ENCODE measurements at places on chromosomes 6 and 20.

DNA sequence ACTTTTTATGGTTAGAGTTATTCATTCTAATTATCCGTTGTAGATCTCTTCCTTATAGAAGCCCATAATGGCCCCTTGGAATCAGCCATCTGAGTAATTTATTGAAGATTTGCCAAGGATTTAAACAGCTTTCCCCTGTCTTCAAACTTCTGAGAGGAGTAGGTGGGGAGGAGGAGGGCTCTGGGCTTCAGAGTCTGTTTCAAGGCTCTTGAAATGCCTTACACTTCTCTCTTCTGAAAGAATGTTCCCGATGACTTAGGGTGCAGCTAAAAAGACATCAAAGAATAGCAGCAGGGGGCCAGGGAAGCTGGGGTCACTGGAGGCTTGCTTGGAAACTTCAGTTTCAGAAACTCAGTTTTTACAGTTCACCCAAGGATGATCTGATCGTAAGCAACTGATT, 165.3 kb downstream of the ZDHHC14 start:
- no peak for DNase-seq

DNA sequence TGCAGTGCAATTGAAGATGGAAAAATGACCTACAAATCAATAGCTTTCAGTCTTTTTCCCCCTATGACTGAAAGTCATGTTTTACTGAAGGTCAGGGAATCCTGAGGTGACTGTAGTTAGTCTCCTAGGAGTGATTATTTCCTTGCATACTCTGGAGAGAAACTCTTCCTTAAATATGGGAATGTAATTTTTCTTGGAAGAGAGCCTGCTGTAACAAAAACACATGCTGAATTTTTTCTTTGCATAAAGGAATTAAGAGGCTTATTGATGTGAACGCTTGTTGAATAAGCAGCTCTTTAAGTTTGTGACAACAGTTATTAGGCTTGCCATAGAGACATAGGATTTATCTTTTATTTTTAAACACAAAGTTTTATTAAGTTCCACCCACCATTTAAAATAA, 64.5 kb downstream of the ELOVL2 start:
- DNase-seq, result no peak

DNA sequence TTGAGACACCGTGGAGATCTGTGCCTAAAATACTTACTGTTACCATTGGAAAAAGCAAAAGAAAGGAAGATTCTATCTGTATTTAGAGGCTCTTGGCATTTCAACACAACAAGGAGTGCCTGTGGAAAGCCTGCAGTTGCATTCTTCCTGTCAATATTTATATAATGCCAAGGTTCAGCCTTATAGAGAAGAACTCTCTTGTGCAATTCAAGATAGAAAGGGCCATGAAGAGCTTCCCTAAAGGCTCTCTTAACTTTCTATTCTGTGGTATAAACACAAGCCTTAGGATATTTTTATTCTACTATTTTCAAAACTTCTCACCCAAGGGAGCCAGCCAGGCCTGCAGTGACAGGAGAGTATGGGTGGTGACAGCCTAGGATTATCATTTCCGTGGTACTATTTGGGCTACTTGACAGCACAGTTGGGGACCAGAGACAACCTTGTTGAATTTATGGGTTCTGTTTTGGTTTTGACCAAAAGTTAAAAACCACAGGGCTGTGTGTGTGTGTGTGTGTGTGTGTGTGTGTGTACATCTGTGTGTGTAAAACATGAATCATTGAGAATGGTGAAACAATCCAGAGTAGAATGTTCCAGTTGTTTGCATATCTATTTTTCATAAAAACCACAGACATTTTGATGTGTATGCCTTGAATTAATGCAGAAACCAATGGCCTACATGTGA, 700.9 kb upstream of the SLC35B3 start:
- DNase-seq, result no peak

DNA sequence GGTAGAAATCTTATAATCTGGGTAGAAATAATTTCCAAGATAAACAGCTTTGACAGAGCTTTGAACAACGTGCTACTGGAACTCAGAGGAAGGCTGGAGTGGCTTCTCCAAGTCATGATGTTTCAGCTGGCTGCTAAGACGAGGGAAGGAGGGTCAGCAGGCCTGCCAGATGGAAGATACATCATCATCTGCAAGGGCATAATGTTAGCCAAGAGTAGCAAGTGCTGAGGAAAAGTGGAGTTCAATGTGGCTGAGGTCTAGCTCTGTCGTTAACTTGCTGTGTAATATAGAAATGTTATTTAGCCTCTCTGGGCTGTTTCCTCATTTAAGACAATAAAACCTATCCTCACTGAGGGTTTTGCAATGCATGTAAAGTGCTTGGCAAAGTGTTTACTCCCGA, 35.1 kb downstream of the RGS17 start:
- DNase-seq, result no peak

- no peak for DNase-seq
Measured at GRCh38 chr20:54474866-54475265, 527 bp upstream of the DOK5 start.

GRCh38 chr6:15380351-15380750, 134.5 kb downstream of the JARID2 start:
- DNase-seq, result no peak

- DNase-seq, result no peak
Measured at GRCh38 chr6:149435919-149436586, 36.0 kb downstream of the SUMO4 start.

DNA sequence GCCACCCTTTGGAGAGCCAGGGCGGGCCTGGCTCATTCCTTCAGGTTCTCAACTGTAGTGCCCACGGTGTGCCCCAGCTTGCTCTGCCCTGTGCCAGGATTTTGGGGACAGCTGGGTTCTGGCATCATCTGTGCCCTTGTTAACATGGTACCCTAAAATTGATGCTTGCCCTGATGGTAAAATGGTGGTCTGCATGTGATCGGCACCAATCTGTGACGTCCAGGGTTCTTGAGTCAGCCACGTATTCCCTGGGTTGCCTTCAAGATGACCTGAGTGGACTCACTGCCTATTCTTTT, 31.2 kb upstream of the APCDD1L start:
- no peak for DNase-seq

- DNase-seq, result no peak
Measured at GRCh38 chr6:135115834-135116233, 61.2 kb upstream of the HBS1L start.

GRCh38 chr20:52809003-52809402, 163.2 kb upstream of the TSHZ2 start:
- no peak for DNase-seq

GRCh38 chr6:28248916-28249315, 3.2 kb downstream of the ZKSCAN4 start:
- DNase-seq, result no peak

GRCh38 chr6:49454787-49455709, 8.0 kb downstream of the MMUT start:
- no peak for DNase-seq

GRCh38 chr6:157240059-157240959, 83.0 kb downstream of the TMEM242 start:
- no peak for DNase-seq

- DNase-seq, result no peak
Measured at GRCh38 chr6:97067045-97067444, 142.5 kb downstream of the KLHL32 start.

DNA sequence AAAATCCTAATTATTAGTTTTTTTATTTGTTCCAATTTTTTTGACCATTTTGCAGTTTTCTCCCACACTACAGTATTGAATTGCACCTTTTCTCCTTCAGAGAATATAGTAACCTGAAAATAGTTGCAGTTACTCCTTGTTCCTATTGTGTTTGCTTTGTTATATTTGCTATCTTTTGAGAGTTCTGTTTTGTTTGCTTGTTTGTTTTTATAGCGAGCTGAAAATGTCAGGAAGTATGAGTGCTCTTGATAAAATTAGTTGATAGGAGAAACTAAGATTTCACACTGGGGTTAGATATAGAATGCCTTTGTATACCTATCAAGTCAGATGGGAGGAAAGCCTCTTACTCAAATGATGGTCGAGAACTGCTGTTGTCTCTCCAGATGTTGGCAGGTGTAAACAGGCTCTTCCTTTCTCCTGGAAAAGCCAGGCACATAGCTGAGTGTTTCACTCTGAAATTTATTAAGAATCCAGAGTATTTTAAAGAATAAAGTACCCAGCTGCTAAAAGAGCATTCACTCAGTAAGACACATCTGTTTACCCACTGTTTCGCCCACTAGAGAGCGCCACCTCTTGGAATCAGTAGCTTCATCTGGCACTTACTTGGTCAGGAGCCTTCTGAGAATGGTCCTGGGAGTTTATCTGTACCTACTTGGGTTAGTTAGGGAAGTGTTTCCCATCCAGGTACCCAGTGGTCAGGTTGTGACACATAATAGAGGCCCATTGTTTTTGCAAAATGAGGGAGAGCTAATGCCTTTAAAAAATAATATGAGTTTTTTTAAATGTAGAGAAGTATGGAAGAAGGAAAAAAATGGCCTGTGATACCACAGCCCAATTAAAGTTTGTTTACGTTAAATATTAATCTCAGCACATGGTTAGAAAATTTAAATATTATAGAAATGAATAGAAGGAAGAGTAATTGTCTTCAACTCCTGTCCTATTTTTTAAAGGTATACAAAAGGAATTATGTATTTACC, 11.2 kb downstream of the NT5DC1 start:
- DNase-seq, result no peak

GRCh38 chr6:17962436-17963031, 24.9 kb downstream of the KIF13A start:
- no peak for DNase-seq

DNA sequence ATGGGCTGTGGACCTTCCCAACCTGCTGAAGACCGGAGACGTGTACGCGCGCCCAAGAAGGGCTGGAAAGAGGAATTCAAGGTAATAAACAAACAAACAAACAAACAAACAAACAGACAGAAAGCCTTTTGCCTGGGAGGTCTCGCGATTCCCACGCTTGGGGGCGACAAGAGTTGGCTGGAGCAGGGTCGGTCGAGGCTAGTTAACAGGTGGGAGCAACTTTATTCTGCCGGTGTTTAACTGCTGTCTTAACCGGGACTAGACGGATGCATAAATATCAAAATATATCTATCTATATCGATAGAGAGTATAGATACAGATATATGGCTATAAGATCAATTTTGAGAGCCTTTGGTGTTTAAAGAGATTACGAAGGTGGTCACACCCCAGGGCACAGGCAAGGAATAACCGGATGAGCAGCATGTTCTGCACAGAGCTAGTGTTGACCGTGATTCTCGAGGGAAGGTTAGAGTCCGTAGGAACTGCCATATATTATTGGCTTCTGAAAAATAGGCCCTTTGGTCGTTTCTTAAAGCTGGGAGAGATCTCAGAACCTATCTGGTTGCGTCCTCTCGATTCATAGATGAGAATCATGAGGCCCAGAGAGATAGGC, 514 bp downstream of the STMND1 start:
- DNase-seq, result no peak

DNA sequence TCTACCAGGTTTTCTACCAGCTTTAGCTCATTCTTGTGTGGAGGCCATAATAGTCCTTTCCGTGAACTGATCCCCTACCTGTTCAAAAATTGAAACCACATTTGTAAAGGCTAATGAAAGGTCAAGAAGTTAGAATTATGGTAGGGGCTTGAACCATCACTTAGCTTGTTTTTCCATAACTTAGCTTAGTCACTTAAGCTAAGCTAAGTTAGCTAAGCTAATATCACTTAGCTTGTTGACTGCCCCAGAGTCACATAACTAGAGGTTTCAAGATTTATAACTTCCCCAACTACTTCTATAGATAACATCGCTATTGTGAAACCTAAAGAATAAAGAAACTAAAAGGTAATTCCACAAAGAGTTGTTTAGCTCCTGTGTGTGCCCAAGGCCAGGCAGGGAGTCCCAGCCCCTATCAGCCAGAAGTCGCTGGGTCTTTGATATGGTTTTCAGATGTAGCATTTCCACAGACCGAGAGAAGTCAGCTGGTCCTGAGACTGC, 131.8 kb downstream of the VEGFA start:
- DNase-seq, result no peak

- DNase-seq, result no peak
Measured at GRCh38 chr20:8756410-8756809, 312.5 kb upstream of the PLCB4 start.

DNA sequence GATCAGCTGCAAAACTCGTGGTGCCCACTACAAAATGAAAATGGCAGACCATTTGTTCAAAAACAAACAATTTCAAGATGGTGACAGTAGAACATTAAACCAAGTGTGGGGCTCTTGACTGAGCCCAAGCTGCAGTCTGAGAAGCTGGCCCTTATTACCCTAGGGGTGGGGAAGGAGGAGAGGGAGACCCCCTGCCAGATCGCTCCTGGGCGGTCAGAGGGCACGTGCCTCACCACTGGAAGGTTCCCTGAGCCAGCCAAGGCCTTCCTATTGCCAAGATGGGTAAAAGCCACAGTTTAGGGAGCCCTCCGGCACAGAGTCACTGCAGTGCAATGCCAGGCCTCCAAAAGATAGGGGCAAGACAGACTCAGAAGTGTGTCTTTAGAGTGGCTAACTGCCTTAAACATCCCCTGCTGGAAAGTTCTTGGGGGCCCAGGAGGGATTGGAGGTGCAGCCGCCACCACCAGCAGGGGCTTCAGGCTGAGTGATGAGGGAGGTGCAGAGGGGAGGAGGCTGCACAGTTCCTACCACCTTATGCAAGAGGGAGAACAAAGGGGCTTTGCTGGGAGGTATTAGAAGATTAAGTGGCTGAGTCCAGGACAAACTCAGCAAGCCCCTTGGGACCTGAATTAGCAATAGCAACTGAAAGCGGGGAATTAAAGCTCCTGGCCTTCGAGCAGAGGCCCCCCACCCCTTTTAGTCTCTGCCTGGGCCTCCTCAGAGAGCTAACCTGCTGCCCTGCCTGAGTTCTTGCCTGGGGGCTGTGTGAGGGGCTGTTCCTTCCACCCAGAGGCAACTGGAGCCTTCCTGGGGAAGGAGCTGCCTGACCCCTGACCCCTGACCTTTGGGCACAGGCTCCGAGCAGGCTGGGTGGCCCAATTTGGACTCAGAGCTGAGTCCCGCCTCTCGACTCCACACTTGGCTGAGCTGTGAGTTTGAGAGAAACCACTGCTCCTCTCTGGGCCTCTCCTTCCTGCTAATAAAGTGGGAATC, 88.4 kb downstream of the VEGFA start:
- DNase-seq, result no peak

DNA sequence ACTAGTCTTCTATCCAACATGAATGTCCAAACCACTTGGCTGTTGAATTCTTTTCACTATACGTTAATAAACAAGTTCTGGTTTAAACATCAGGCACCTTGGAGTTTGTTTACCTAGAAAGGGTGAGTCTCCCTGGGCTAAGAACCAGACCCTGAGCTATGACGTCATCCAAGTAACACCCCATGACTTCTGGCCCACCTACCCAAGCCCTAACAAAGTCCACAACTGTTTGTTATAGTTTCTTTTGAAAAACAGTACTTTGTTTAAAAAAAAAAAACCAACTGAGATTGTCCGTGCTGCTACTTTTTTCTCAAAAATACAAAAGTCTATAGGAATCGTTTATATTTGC, 146.9 kb upstream of the BEND6 start:
- DNase-seq, result no peak

DNA sequence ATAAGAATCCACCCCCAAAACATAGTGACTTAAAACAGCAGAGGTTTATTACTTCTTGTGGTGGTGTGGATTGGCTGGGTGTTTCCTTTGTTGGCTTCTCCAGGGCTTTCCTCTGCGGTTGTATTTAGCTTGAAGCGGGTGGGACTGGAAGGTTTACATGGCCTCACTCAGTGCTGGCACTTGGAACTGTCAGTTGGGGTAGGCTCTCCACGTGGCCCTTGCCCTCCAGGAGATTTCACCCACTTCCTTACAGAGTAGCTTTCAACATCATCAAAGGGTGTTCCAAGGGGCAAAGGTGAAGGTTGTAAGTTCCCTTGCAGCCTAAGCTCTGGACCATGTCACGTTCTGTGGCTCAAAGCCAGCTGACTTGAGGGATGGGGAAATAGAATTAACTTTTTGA, 32.5 kb upstream of the NKX2-2 start:
- no peak for DNase-seq

Measured in cerebellar nuclear complex (tissue), 1 donor.